ENCODE measurements at places on chromosomes 4 and X.

GRCh38 chrX:42515939-42516338 lies 262.0 kb downstream of the PPP1R2C start:
- peak; percentile 8 for DNase-seq

- no peak for DNase-seq
Measured at GRCh38 chrX:120775959-120776358, 99.7 kb downstream of the CT47B1 start.

- DNase-seq: no peak
Measured at GRCh38 chrX:86021652-86022289, 25.6 kb downstream of the CHM start.

- peak; percentile 71 for DNase-seq
Measured at GRCh38 chrX:9677098-9677739, 88.4 kb downstream of the GPR143 start.

DNA sequence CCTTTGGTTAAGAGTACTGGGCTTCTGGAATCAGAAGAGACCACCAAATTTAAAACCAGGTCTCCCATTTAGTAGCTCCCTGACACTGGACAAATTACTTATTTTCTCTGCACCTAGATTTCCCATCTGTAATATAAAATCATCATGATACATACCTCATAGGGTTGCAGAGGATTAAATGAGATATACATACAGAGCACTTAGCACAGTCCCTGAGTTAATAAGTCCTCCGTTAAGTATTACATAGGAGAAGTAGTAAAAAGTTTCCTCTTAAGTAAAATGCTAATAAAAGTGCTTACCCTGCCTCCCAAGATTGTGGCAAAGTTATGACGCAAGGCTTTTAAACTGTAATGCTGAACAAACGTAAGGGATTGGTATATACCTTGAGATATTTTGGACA lies 539 bp upstream of the CHIC1 start:
- DNase-seq: no peak

GRCh38 chrX:64190136-64190740 lies 15.3 kb downstream of the AMER1 start:
- DNase-seq: no peak

GRCh38 chr4:74590476-74590875 lies 145.5 kb downstream of the AREG start:
- no peak for DNase-seq

DNA sequence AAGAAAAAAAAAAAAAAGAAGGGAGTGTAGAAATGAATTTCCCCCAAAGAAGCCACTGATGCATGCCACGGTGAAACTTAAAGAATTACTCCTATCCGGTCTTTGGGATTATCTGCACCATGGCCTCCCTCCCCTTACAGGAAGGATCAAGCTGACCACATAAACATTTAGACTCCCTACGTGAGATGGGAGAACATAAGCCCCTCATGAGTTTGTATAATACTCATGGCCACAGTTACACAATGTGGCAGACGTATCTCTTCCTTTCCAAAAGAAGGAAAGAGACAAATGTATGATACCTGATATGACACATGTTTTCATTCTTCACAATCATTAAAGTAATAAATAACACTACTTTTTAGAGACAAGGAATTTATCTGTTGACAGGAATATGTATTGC lies 3.3 kb upstream of the PTTG2 start:
- no peak for DNase-seq

DNA sequence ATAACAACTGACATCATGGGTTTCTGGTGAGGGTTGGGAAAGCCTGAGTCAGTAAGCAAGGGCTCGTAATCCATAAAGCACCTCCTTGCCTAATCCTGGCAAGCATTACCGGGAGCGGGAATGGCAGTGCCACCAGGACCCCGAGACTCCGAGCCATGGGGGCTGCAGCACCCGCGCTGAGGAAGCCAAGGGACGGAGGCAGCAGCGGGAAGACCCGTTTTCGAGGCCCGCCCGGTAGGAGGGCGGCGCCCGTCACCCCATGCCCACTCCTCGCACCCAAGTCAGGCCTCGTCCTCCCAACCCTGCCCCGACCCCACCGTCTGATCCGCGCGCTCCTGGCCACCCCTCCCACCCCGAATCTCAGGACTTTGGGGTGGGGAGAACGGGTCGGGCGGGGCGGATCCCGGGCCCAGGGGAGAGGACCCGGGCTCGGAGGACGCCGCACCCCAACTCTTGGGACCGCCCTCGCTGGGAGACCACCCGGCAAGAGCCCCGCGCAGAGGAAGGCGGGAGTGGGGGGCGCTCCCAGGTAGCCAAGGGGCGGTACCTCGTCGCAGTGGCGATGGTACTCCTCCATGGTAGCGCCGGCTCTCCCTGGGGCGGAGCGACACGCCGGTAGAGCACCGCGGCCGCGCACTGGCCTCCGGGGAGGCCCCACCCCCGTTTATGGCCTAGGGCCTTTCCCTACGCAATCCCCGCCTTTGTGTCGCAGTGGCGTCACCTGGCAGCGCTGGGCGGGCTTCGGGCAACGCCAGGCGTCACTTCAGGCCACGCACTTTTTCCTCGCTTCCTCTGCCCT lies at the start of gene DYNLT3:
TSS of gene DYNLT3 (minus strand) at position 638 of the 799 bp plus-strand sequence. CDS start at position 577, 61 bp downstream.
- DNase-seq: peak; percentile 64

DNA sequence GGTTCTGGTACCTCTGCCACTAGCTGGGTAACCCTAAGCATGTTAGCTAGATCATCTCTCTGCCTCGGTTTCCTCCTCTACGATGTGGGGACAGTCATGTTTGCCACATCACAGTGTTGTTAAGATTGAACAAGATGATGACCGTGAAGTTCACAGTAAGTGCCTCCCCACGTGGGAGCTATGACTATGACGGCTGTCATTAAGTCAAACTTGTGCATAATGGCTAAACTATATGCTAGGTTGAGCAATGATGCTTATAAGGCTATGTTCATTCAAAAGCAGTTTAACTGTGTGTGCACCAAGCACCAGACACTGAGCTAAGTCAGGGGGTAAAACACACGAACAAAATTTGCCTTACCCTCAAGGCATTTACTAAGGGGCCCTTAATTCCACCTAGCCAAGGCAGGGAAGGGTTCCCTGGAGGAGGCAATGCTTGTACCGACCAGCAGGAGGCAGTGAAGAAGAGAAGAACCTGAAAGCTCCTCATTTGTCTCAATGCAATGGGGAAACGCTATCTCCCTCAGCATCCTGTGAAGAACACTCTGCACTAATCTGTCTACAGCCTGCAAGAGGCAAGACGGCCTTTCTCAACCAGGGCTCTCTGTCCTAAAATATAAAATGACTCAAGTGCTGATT lies 52.9 kb downstream of the MAP7D2 start:
- peak; percentile 10 for DNase-seq

DNA sequence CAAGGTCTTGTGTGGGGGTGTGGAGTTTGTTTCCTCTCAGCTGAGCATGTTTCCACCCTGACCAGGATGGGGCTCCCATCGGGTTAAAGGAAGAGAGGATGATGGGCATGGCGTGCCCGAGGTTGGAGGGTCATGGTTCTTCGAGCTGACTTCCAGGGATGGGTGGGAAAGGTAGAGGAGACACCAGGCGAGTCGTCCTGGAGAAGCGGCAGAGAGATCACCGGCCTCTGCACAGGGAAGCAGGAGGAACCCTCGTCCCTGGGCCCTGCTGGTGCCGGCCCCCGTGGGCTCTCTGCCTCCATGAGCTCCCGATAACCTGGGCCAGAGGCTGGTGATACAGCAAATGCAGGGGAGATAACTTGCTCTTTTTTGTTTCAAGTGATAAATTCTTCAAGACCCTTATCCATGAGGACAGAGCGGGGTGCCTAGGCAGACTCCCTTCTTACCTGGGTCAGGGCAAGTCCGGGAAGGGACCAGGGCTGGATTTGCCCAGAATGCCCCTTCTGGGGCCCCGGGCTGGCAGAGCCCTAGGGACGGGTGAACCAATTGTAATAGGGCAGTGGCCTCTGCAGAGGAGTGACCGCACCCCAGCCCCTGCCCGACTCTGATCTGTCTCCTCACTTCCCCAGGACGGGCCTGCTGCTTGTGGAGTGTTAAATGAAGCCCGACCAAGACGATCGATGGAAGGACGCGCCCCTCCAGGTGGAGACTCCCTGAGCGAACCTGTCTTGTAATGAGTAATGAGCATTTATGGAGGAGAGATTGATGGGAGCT lies 63.0 kb downstream of the CPZ start:
- DNase-seq: no peak

DNA sequence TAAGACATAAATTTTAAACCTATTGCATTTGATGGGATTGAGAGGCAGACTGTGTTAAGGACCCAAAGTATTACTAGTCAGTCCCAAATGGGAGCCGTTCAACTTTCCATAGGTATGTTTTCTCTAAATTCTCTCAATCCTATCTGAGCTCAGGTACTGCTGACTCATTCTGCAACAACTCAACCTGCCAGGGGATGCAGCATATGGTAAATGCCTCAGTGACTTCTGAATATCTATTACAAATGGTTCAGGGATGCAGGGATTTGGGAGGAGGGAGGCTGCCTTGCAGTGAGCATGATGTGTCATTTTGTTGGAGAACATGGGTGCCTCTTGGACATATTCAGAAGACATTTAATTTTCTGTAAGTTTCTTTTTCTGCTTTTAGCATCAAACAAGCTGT lies 97.3 kb downstream of the HDAC8 start:
- DNase-seq: no peak

DNA sequence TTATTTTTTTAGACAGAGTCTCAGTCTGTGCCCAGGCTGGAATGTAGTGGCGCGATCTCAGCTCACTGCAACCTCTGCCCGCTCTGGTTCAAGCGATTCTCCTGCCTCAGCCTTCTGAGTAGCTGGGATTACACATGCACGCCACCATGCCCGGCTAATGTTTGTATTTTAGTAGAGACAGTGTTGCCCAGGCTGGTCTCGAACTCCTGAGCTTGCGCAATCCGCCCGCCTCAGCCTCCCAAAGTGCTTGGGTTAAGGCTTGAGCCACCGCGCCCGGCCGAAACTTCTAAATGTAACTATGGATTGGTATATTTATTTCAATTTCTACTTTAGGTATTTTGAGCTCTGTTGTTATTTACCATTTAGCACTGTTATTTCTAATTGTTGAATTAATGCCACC lies 79.4 kb downstream of the FAM193A start:
- DNase-seq: no peak

GRCh38 chrX:1124531-1124930 lies 87.9 kb downstream of the CRLF2 start:
- no peak for DNase-seq

DNA sequence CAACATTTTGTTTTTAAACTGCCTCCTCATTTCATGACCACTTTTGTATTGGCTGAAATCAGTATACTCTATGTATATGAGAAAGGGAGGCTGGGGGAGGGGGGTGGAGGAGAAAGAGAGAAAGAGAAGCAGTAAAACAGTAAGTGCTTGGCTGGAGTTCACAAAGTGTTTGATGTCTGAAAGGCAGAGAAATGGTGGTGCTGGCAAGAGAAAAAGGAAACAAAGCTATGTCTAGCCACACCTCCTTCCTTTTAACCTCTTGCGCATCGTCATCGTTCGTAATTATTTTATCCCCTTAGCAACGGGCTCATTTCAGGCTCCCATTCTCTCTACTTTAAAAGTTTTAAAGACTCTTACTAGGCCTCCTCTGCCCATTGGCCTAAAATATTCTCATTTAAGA lies 25.6 kb downstream of the RPA4 start:
- peak; percentile 67 for DNase-seq

DNA sequence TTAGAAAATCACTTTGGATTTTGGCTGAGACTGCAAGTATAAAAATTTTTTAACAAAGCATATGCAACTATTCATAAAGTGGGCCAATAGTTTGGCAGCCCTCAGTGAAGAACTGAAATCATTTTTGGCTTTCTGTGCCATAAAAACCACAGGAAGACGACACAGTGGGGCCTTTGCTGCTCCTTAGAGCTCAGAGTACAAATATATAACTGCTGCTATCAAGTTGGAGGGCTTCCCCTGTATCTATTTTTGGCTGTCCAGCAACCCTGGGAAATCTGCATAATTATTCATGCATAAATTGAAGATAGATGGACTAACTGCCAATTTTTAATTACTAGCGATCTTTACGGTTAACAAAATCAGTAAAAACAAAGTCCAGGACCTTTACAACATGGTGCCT lies 51.5 kb upstream of the FTHL17 start:
- DNase-seq: no peak

- DNase-seq: no peak
Measured at GRCh38 chr4:185357211-185357610, 38.5 kb downstream of the LRP2BP start.

- no peak for DNase-seq
Measured at GRCh38 chr4:138611017-138611416, 368.9 kb upstream of the SLC7A11 start.

- DNase-seq: no peak
Measured at GRCh38 chr4:184895012-184895695, 69.4 kb upstream of the ACSL1 start.

GRCh38 chr4:83631066-83631465 lies 95.2 kb downstream of the GPAT3 start:
- DNase-seq: peak; percentile 34

Data from fibroblast of mammary gland (primary cell).